ENCODE measurements at places on chromosomes 2 and 18.

DNA sequence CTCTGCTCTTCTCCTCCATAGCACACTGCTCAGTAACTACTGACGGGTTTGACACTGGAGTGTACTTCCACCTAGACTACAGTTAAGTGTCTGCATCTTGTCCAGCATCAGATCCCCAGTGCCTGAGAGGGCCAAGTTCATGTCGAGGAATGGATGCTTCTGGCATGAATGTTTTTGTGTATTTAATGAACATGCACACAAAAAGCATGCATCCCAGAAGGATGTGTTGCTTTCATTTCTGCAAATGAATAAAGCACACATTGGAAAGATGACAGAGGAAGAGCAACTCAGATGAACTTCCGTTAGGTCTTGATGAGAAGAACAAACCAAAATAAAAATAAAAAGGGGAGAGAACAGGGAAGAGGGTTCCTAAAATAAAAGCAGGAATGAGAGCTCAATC is 27.9 kb downstream of the C2orf49 start:
- no peak for DNase-seq

DNA sequence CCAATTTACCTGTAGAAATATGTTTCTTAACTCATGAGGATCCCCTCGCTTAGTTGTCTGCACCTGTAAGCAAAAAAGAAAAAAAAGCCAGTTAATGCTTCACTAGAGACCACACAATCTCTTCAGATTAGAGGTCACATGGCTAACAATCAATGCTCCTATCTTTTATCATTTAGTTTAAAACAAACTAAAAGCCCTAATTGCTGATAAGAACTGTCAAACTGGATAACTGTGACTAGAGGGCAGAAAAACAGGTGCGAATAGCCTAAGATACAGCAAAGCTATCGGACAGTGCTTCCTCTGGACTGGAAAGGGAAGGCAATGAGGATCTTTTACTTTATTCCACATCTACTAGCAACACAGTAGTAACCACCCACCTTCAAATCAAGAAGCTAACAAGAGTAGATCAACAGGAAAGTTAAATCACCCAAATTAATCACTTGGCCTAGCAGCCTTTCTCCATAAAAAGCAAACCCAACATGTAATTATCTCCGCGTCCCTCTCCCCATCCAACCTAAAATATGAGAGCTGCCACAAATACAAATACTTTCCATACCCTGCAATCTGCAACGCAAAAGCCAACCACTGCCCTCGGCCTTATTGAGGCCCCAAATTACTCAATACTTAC is 734 bp downstream of the SLC25A12 start:
- DNase-seq: no peak

- DNase-seq: no peak
Measured at GRCh38 chr18:23438608-23439366, 14.3 kb upstream of the RIOK3 start.

- no peak for DNase-seq
Measured at GRCh38 chr2:132953771-132954170, 283.8 kb upstream of the LYPD1 start.

- no peak for DNase-seq
Measured at GRCh38 chr18:52216666-52217065, 123.3 kb upstream of the DCC start.

DNA sequence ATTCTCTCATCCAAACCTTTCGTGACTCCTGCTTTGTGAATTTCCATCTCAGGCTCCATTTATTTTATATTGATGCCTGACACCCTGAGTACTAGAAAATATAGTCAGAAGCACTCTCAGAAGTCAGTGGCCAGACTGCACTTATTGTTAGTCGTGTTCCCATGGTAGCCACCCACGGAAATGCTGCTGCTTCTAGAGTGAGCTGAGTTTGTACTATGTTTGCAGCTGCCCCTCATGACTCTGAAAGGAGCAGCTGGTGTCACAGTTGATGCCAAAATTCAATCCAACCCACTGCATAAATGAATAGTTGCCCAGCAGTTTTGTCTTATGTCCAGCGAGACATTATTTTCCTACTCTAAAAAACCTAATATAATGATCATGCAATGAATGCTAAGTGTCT is 265.2 kb upstream of the SPHKAP start:
- DNase-seq: no peak

- DNase-seq: no peak
Measured at GRCh38 chr2:80651435-80651834, 346.9 kb upstream of the LRRTM1 start.

GRCh38 chr2:208253600-208254117 is 1.2 kb downstream of the IDH1 start:
- no peak for DNase-seq

- DNase-seq: peak; percentile 32
Measured at GRCh38 chr18:48942554-48943261, 8.1 kb downstream of the SMAD7 start.

DNA sequence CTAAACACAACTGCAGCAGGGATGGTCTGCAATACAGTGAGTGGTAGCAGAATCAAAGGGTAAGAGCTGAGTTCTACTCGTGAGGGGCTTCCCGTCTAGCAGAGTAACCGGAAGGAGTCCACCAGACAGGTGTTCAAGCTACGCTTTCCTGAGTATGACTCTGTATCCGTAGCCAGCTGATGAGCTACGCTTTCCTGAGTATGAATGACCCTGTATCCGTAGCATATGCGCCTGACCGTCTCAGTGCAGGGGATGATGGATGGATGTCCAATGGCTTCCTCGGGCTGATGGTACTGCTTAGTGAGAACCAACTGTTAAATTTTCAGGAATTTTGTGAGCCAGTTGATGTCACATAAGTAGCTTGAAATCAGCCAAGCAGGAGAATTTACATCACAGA is 244.1 kb upstream of the MYT1L start:
- no peak for DNase-seq

- no peak for DNase-seq
Measured at GRCh38 chr2:179939259-179939658, 67.8 kb downstream of the CWC22 start.

DNA sequence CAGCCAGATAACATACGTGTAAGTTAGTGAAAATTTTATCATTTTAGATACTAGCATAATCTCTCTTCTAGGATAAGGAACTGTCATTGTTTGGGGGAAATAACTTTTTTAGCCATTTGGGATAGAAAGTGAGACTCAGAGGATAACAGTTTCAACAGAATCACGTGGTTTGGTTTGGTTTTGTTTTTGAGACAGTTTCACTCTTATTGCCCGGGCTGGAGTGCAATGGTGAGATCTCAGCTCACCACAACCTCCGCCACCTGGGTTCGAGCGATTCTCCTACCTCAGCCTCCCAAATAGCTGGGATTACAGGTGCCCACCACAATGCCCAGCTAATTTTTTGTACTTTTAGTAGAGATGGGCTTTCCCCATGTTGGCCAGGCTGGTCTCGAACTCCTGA is 323.2 kb upstream of the MEIS1 start:
- no peak for DNase-seq

GRCh38 chr2:113123726-113124125 is 3.7 kb upstream of the IL1RN start:
- DNase-seq: no peak

GRCh38 chr2:24365051-24365450 is 4.7 kb upstream of the ITSN2 start:
- no peak for DNase-seq

DNA sequence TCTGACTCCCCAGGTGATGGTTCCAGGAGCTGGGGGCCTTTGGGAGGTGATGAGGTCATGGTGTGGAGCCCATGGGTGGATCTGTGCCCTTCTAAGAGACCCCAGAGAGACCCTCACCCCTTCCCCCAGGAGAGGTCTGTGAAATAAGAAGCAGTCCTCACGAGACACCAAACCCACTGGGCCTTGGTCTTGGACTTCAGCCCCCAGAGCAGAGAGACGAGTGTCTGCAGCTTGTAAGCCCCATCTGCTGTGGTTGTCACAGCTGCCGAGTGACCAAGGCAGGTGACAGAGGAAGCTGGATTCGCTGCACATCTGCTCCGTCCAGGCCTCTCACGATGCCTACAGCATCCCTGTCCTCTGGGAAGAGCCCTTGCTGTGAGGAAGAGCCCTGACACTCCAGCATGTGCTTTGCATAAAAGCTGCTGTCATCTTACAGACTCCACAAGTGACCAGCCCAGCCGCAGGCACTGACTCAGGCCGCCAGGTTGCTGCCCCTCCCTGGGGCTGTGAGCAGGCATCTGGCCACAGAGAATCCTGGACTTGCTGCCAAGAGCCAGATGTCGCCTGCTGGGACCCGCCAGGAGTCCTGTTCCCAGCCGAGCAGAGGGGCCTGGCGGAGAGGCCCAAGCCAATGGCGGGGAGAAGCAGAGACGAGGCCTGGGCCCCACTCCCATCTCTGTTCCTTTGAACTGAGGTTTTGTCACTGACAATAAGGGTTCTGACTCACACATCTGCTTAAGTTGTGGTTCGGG is 150.8 kb downstream of the PXDN start:
- DNase-seq: no peak

DNA sequence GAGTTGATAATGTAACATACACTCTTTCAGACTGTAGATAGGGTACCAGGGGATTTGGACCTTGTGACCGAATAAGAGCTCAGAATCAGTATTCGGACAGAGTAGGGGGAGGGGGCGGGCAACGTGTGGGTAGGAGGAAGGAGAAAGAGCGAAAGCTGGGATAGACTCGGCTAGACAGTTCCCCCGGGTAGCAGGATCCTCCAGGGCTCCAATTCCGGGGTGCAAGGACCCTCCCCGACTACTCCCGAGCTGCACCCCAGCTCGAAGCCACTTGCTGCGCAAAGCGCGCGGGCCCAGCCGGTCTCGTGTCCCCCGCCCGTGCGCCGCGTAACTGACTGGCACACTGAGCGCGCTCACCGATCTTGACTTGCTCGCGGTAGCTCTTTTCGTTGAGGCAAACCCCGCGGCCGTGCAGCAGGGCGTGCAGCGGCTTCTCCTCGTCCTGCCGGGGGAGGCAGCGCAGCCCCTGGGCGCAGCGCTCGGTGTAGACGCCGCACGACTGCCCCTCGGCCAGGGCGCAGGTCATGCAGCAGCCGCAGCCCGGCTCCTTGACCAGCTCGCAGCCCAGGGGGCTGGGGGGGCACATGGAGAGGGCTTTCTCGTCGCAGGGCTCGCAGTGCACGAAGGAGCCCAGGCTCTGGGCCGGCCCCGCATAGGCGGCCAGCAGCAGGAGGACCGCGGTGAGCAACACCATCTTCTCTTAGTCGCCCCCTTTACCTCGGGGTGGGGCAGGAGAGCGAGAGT is 1.1 kb downstream of the IGFBP5 start:
- DNase-seq: no peak

GRCh38 chr2:125037135-125037653 is 1012.1 kb downstream of the CNTNAP5 start:
- no peak for DNase-seq

GRCh38 chr2:132680544-132680943 is 10.5 kb upstream of the LYPD1 start:
- no peak for DNase-seq

GRCh38 chr18:24026457-24026856 is 11.9 kb downstream of the TTC39C start:
- no peak for DNase-seq

GRCh38 chr2:230942920-230943896 is 18.2 kb upstream of the GPR55 start:
- no peak for DNase-seq

- DNase-seq: no peak
Measured at GRCh38 chr2:177625744-177626650, 233.4 kb downstream of the AGPS start.

DNA sequence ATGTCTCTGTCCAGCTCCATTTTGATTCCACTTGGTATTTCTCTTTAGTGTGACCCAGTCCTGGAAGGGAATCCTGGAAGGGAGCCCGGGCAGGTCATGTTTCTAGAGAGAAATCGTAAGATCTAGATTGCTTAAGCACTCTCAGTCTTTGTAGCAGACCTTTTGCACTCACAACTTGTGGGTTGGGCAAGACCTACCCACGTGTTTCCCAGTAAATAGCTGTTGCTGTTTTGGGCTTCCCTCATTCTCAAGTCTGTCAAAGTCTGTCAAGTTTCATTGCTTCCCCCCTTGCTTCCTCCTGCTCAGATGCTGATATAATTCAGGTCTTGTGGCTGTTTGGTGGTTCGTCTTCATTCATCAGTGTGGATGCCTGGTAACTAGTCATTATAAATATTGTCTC is 17.4 kb upstream of the NEMP2 start:
- DNase-seq: no peak

DNA sequence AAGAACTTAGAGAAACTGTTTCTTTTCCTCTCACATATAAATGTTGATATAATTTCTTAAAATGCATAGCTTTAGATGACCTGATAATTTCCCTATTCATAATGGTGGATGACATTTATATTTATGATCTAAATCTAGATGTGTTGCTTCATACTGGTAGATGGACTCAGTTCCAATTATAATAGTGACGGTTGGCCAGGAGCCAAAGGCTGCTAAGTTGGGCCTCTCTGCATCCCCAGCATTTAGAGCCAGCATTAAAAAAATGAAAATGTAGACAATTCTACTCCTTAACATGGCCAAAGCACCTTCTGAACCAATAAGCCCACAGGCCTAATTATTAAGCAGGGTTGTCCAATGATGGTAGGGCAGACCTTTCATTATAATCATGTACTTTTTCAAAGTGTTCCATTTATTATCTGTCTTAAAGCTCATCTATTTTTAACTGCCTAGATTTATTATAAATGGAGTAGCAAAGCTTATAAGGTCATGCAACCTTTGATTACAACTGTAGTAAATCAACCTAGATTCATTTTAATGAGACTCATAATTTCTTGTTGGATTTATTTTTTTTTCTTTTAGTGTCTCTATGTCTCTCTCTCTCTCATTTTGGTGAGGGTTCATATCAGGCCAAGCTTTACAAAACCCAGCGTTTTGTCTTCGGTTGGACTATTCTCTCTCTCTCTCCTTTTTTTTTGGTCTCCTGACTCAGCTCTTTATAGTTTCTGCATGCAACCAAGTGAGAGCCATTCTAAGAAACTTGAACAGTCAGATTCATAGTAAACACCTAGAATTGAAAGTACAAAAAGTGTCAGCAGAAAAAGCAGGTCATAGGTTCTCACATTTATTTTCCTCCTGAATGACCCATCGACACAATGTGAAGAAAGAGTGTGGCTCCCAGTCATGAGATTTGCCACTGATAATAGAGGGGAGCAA is 2016.1 kb upstream of the PIK3C3 start:
- DNase-seq: no peak

DNA sequence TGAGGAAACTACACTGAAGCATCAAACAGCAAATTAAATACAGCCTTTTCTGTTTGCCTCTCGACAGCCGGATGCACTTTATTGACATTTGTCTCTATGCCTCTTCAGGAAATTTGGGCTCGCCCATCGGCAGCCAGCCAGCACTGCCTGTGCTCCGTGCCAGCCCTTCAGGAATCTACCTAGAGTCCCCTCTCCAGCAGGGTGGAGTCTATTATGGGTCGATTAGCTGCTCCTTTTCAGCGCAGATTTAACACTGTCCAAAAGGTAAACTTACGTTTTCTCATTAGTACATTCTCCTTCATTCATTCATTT is 91.5 kb downstream of the MYCN start:
- DNase-seq: no peak

- peak; percentile 31 for DNase-seq
Measured at GRCh38 chr2:210199186-210199765, 26.0 kb downstream of the ACADL start.

- no peak for DNase-seq
Measured at GRCh38 chr2:46363535-46364170, 66.4 kb downstream of the EPAS1 start.
